ENCODE measurements at places on chromosomes 1 and 21.

DNA sequence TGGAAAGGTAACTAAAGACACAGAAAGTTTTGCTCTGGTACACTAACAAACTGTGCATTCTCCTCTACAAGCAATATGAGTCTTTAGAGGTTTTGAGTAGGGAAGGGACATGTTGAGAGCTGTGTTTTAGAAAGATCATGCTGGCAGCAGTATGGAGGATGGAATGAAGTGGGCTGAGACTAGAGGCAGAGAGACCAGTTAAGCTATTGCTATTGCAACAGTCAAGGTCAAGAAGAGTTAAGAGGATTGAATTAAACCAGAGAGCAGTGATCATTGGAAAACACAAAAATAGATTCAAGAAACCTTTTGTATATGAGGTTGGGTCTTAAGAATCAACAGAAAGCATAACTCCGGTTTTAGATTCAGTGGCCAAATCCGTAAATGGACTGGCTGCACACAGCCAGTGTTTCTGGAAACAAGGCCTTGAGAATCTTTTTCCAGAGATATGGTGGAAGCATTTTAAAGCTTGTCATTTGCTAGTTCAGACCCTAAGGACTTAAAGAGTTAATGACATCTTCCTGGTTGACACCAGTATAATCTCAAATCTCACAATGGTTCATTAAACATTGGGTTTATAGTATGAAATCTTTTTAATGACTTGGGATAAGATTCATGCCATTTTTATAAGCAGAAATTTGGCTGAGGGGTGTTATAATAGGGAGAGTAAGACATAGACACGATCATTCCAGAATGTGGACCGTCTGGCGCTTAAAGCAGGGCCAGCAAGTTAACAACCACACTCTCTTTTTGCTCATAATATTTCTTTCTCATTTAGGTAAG is 177.9 kb downstream of the NR5A2 start:
- DNase-seq = no peak

DNA sequence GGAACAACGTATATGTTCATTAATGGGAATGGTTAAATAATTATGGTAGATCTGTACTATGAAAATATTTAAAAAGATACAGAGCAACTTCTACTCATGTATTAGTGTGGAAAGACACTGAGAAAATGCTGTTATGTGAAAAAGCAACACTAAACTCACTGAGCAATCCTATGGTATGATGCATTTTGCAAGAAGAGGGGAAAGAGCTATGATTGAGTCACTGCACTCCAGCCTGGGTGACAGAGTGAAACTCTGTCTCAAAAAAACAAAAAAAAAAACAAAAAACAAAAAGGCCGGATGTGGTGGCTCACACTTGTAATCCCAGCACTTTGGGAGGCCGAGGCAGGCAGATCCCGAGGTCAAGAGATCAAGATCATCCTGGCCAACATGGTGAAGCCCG is 44.4 kb downstream of the ATP5PO start:
- DNase-seq = no peak

- DNase-seq = no peak
Measured at GRCh38 chr1:202029171-202029665, 18.8 kb downstream of the ELF3 start.

DNA sequence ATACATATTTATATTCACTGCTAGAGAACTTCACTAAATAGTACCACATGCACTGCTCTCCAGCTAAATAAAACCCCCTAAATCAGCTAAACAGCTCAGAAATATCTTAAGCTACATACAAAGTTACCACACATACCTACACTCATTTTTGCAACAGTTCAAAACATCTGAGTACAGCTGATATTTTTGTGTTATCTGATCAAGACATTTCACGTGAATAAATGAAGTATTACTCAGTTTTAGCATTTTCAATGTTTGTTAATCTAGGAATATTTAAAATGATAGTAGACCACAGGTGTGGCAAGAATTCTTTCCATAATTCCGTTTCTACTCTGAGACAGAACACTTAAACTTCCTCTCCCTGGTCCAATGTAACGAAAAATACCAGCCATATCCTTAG is 20.8 kb downstream of the EVI5 start:
- no peak for DNase-seq

GRCh38 chr21:19120591-19120990 is 717.0 kb upstream of the TMPRSS15 start:
- no peak for DNase-seq

DNA sequence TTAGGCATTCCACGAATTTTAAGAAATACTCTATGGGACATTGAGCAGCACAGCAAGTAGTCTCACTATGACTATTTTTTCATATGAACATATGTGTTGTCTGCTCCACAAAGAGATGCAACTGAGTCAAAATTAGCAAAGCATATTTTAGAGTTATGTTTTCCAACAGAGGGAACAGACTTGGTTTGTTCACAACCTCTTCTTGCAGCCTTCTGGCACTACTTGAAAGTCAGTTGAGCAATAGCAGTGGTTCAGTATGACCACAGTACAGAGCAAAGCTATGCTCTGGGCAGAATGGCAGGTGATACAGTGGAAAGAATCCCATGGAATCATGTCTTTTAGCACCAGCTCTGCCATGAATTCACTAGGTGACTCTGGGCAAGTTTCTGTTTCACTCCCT is 5.2 kb downstream of the CCN1 start:
- DNase-seq = no peak

GRCh38 chr1:48610628-48611542 is 138.9 kb upstream of the SPATA6 start:
- DNase-seq = no peak

GRCh38 chr1:234906654-234907053 is 222.0 kb downstream of the TOMM20 start:
- DNase-seq = no peak

DNA sequence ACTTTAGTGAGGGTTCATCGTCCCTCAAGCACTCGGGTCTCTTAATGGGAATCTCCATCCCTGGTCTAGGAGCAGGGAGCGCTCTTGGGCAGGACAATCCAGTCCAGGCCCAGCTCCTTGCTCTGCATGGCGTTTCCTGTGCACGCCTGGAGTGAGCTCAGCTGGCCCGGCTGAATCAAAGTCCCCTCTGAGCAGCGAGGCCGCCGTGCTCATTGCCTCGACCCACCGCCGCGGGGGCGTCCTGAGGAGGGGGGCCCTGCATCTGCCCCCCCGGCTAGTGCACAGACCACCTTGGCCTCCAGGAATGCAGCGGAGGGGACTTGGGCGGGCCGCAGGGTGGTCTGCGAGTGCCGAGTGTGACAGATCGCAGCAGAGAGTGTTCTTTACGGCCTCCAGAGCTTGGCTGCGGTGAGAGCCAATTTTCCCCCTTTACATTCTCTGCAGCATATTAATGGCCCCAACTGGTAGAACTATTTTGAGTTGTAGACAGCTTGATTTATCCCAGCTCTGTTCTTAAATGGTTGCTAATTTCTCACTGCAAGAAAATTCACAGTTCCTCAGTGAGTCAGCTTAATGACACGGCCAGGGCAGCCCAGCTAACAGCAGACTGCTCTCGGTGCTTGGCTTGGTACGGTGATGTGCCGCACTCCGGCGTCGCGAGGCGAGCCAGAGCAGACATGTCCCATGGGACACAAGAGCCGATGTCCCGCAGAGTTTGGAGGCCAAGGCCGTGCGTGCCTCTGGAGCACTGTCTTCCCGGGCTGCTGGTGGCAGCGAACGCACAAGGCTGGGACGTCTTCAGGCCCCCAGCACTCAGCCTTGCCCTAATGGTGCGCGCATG is 39.8 kb downstream of the SNAP47 start:
- no peak for DNase-seq

DNA sequence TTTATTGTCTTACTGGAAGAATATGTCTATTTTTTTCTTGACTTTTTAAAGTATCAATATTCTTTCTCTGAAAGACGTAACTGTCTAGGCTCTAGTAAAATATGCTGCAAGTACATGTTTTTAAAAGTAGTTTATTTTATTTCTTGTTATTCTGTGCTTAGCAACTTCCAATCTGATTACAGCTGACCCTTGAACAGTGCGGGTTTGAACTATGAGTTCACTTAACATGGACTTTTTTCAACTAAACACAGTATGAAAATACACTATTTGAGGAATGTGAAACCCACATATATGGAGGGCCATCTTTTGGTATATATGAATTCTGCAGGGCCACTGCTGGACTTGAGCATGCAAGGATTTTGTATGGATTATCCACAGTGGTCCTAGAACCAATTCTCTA is 26.8 kb downstream of the GBP6 start:
- DNase-seq = no peak

DNA sequence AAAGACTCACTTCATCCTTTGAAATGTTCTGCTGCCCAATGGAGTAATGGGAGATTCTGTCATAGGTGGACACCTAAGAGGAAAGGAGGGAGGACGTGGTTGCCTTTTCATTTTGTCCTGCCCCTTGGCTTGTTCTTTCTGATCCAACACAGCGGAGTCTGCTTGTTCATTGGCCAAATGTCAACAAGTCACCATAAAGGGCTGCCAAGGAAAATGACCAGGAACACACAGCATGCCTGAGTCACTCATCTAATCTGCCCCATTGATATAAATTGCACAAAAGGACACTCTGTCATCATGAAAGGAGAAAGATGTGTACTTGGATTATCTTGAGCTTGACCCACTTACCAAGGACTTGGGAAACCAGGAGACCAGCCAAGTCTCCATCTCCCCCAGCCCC is 422.9 kb downstream of the SETD4 start:
- no peak for DNase-seq

GRCh38 chr1:209797978-209798639 is 7.8 kb downstream of the IRF6 start:
- DNase-seq = no peak

DNA sequence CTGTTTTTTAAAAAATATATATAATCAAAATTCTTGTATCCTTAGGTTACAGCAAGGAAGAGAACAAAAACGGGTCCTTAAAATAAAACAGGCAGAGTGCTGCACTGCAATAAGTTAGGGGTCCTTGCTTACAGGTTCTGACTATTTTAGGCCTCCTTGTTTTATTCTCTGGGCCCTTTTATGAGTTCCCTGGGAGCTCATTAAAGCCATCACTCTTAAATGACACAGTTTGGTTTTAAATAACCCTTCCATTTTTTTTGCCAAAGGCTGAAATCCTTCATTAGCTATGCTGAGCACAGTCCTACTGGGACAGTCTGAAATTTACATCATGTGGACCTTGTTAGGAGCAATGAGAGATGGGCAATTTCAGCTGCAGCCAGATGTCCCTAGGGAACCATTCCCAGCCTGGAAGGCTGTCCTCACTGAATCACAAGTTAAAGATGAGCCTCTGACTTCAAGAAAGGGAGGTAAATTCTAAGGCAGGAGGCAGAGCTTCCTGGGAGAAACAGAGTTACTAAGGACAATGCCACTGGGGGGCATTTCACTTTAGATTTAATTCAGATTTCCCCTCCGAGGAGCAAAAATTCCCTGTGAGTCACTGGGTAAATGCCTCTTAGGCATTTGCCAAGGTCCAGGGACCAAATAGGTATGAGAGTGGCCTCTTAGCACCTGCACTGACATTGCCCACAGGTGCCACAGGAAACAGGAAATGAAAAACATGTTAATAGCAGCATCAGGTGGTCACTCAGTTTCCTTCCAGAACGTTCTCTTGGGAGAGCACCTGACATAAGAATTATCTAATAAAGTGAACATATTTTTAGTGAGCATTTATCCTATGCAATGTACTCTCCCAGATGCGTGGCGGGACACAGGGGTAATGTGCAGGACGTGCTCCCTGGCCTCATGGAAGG is 3.8 kb upstream of the MUL1 start:
- no peak for DNase-seq

DNA sequence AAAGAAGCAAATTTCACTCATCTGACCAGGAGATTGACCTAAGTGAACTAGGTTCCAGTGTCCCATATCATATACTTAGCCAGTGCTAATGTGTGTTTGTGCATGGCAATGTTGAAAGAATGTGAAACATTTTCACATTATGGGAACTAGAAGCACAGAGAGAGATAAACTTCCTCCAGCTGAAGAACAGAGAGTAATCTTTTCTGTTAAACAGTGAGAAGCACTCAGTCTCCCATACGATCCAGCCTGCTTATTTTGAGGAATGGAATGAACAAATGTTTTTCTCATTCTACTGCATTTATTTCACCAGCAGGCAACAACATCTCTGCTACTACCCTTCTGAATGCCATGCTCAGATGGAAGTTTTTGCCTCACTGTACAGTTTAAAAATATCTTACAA is 170.5 kb downstream of the TTLL7 start:
- DNase-seq = no peak

Data from GM12892 (cell line).